T-helper 2 cell (primary cell): ENCODE measurements at places on chromosomes 7 and 10.

- DNase-seq = no peak
Measured at GRCh38 chr10:44725404-44725803, 185.7 kb upstream of the TMEM72 start.

DNA sequence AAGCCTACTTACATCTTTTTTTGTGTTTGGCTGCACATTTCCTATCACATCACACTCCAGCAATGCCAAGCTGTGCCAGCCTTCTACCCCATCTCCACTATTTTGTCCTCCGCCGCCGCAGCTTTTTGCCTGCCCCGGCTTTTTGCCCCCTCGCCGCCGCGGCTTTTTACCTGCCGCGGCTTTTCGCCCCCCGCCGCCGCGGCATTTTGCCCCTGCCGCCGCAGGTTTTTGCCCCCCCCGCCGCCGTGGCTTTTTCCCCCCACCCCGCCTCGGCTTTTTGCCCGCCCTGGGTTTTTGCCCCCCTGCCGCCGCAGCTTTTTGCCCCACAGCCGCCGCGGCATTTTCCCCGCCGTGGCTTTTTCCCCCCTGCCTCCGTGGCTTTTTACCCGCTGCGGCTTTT, 506.0 kb downstream of the ZNF37A start:
- DNase-seq = no peak

DNA sequence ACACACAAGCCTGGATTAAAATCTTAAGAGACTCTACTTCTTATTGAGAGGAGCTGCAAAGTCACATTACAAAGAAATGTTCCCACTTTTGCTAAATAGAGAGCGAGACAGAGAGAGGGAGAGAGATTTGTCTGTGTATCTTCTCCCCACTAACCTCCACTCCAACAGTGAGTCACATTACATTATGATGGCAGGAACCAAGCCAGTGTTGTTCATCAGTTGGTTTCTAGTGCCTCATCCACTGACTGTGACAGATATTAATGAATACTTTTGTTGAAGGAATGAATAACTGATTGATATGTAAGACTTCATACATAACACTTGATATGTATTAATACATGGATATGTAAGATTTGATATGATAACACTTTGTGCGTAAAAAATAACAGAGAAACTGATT, 258.2 kb upstream of the SORCS1 start:
- DNase-seq = no peak

- DNase-seq = no peak
Measured at GRCh38 chr7:134731616-134732015, 47.8 kb upstream of the CALD1 start.

- no peak for DNase-seq
Measured at GRCh38 chr7:157462419-157462771, 125.6 kb downstream of the DNAJB6 start.
